ENCODE measurements at places on chromosomes 6 and 20.

GRCh38 chr6:1383729-1384548, 5.4 kb upstream of the FOXF2 start:
- DNase-seq = no peak

- no peak for DNase-seq
These were observed 85.6 kb downstream of the AIG1 start for GRCh38 chr6:143146186-143146851.

- DNase-seq = no peak
These were observed 68.5 kb upstream of the ARMC2 start for GRCh38 chr6:108779536-108780275.

DNA sequence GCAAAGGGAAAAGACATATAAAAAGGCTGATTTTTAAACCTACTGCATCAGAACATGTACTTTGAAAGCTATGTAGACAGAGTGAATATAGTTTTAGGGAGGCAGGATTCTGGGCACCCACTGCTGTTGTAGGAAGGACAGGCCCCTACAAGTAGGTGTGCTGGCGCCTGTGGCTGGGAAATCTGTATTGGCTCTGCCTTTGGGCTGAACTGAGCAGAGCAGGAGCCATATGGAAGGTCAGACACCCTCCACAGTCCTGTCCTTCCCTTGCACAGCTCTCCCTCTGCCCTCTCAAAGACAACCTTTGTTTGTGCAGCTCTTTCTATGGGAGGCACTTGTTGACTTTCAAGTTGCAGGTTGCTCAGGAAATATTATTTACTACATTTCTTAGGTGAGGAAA, 18.4 kb upstream of the ULBP3 start:
- no peak for DNase-seq

DNA sequence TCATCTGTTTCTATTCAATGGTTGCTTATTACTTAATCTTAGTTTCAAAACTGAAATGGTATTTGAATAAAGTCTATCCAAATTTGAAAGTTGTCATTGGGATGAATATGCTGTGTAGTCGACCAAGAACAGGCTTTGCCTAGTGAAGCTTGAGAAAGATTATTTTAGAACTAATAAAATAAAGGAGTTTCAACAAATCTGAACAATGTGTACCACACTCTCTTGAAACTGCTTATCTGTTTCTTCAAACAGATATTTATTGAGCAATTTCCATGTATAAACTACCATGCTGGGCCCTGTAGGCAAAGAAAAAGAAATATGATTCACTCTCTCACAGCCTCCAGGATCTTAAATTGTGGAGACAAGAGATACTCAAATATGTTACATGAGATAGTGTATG, 174.4 kb downstream of the OGFRL1 start:
- DNase-seq = no peak

DNA sequence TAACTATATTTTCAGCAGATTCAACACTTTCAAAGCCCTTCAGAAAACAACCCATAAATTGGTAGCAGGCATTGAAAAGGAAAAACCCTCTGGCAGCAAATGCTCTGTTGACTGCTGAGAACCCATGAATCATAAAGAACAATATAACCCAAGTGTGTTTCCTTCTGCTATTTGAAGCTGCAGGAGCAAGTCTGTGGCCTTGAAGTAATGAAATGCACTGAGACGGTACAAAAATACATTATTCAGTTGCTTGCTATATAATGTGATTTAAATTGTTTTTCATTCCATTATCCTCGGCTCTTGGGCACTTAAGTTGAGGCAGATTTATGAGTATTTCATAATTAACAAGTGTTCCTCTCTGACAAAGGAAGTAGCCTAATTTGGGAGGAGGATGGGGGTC, 40.6 kb upstream of the SAMD5 start:
- no peak for DNase-seq

Data from hematopoietic multipotent progenitor cell treated with erythropoietin and hydrocortisone succinate and interleukin-3 and kit ligand, for 17 days (in vitro differentiated cells).